Neural progenitor cell (in vitro differentiated cells): ENCODE measurements at places on chromosomes 7 and 10. TPM values are rescaled to one million over a fixed set of nuclear protein-coding genes. Genes with fewer than 3 reads are reported as not detected.

The USP6NL gene
- 34.0 and 39.9 TPM in 2 replicates for total RNA-seq

DNA sequence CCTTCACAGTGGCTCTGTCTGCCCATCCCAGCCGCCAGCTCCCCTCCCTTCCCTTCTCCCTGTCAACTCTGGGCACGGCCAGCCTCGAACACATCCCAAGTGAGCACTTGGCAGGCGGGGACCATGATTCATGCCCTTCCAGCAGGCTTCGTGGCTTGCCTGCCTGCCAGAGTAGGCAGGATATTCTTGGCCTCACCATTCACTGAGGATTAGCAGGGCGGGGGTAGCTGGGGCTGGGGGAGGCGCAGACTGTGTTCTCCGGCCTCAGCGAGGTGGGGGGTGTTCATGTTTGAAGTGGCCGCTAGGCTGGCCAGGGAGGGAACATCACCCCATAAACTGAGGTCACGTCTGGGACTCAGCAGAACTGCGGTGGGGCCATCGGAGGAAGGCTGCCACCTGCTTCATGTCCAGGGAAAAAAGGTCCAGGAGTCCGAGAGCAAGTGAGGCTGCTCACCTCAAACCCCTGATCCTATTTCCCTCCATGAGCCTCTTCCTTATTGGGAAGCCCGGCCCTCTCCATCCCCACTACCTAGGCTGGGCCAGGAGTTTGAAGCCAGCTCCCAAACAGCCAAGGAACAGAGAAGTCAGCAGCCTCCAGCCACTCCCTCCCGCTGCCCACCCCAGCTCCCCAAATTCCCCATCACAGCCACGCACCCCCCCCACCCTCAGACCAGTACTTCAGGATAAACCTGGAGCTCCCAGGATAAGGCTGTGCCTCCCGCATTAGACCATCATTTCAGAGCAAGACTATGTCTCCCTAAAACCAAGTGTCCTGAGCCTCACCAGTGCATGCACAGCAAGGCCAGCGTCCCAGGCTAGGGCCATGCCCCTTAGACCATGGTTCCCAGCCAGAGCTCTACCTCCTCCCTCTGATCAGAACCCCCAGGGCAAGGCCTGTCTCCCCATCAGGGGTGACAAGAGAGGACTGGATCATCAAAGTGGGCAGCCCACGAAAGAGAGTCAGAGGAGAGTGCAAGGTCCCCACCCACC, 42.8 kb upstream of the RABGEF1 start:
- H3K27ac ChIP-seq: no peak overlapping the region
- no peaks in the 10 kb centered on the region for H3K36me3 ChIP-seq
- peak; percentile 33 for DNase-seq
- H3K4me3 ChIP-seq: no peak overlapping the region

The AGR3 gene
- total RNA-seq: not detected in 2 replicates

The CPA2 gene
- total RNA-seq: 0.65 and 0.82 TPM in 2 replicates

DNA sequence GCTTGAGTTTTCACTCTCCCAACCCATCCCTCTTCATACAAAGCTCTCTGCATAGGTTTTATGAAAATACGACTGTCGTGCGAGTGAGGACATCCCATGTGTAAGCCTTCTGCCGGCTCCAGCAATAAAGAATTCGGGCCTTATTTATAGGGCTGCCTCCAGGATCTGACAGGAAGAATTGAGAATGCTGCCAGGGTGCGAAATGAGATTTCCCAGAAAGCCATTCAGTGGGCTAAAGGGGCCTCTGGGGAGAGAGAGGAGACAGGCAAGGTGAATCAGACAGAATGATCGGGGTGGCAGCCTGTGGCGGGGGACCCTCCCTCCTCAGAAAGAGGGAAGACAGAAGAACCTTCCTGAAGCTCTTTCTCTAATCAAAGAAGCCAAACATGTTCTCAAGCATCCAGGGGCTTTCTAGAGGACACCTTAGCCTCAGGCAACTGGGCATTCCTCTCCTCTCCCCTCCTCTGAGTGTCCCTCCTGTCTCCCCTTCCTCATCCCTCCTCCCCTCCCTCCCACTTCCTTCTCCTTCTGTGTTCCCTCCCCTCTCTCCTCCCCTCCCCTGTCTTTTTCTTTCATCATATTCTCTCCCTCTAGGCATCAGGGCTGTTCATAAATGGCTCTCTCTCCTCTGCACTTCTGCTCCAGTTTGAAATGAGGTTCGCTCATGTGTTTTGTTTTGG, 410.9 kb downstream of the TYW1 start:
- H3K4me1 ChIP-seq: no peaks in the 10 kb centered on the region
- no peak overlapping the region for H3K4me3 ChIP-seq
- H3K36me3 ChIP-seq: no peaks in the 10 kb centered on the region
- no peak for DNase-seq

- peaks cover 7% of the 10 kb centered on the region for H3K36me3 ChIP-seq
- no peak for DNase-seq
- H3K27ac ChIP-seq: no peak overlapping the region
- H3K27me3 ChIP-seq: no peaks in the 10 kb centered on the region
- H3K4me1 ChIP-seq: no peaks in the 10 kb centered on the region
Measured at GRCh38 chr10:118680197-118680596, 74.6 kb downstream of the CACUL1 start.

- DNase-seq: peak; percentile 50
- H3K4me3 ChIP-seq: no peak overlapping the region
- H3K27ac ChIP-seq: no peak overlapping the region
- H3K36me3 ChIP-seq: no peaks in the 10 kb centered on the region
- H3K4me1 ChIP-seq: peaks cover 27% of the 10 kb centered on the region
- H3K27me3 ChIP-seq: no peaks in the 10 kb centered on the region
Measured at GRCh38 chr7:18320971-18321567, 174.5 kb upstream of the HDAC9 start.

GRCh38 chr7:111869280-111869679, 307.0 kb upstream of the IMMP2L start:
- H3K36me3 ChIP-seq: no peaks in the 10 kb centered on the region
- DNase-seq: no peak
- H3K4me1 ChIP-seq: peaks cover 12% of the 10 kb centered on the region
- no peak overlapping the region for H3K4me3 ChIP-seq
- H3K27ac ChIP-seq: no peak overlapping the region

- H3K27me3 ChIP-seq: no peaks in the 10 kb centered on the region
- H3K36me3 ChIP-seq: no peaks in the 10 kb centered on the region
- no peak overlapping the region for H3K4me3 ChIP-seq
- no peak overlapping the region for H3K27ac ChIP-seq
Measured at GRCh38 chr7:101916041-101916800, 98.8 kb downstream of the CUX1 start.

GRCh38 chr10:129078346-129078745, 388.7 kb upstream of the MGMT start:
- no peak for DNase-seq
- H3K4me1 ChIP-seq: peaks cover 8% of the 10 kb centered on the region
- no peaks in the 10 kb centered on the region for H3K27me3 ChIP-seq
- H3K4me3 ChIP-seq: no peak overlapping the region

DNA sequence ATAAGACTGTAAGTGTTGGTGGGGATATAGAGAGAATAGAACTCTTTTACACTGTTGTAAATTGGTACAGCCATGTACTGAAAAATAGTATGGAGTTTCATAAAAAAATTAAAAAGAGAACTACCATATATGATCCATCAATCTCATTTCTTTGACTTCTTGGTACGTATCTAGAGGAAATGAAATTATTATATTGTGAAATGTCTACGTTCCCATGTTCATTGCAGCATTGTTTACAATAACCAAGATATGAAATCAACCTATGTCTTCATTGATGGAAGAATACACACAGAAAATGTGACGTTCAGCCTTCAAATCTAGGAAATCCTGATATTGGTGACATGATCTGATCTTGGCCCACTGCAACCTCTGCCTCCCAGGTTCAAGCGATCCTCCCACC, 32.0 kb downstream of the SHOC2 start:
- no peaks in the 10 kb centered on the region for H3K4me1 ChIP-seq
- no peaks in the 10 kb centered on the region for H3K36me3 ChIP-seq
- H3K27me3 ChIP-seq: no peaks in the 10 kb centered on the region
- no peak for DNase-seq
- no peak overlapping the region for H3K27ac ChIP-seq

DNA sequence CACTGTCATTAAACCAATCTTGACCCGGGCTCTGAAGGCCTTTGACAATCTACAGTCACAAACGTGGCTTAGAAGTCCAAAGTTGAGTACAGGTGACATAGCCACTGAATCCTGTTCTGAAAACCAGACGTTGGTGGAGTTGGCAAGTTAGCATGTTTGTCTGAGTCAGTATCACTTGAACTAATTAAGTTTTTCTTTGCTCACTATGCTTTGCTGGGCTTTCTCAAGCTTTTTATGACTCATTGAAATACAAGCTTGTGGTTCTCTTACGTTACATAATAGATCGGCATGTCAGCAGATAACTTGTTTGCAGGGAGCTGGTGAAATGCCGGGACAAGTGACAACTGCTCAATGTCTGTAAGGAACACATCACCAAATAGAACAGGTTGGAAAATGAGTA, 53.8 kb downstream of the ARL5B start:
- H3K4me1 ChIP-seq: no peaks in the 10 kb centered on the region
- H3K27ac ChIP-seq: no peak overlapping the region
- no peak for DNase-seq
- H3K27me3 ChIP-seq: no peaks in the 10 kb centered on the region

DNA sequence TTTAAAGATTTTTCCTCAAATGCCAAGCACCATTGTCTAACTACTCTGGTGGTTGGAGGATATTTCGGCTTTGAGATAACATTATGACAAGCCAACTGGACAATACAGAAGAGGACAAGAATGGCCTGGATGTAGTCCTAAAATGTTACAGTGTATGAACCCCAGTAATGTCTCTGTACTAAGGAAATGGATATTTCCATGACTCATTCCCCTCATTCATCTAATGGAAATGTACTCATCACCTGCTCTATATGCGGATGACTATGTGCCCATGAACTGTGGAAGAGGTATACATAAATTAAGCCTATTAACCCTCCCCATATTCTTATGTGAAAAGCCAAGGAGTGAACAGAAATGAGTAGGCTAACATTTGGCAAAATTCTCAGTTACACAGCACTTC, 207.9 kb downstream of the CACNA2D1 start:
- H3K27ac ChIP-seq: no peak overlapping the region
- H3K4me3 ChIP-seq: no peak overlapping the region
- no peak for DNase-seq
- no peaks in the 10 kb centered on the region for H3K27me3 ChIP-seq
- H3K36me3 ChIP-seq: no peaks in the 10 kb centered on the region

- no peaks in the 10 kb centered on the region for H3K4me1 ChIP-seq
- H3K4me3 ChIP-seq: no peak overlapping the region
- DNase-seq: no peak
Measured at GRCh38 chr7:103936558-103936957, 52.9 kb downstream of the RELN start.

DNA sequence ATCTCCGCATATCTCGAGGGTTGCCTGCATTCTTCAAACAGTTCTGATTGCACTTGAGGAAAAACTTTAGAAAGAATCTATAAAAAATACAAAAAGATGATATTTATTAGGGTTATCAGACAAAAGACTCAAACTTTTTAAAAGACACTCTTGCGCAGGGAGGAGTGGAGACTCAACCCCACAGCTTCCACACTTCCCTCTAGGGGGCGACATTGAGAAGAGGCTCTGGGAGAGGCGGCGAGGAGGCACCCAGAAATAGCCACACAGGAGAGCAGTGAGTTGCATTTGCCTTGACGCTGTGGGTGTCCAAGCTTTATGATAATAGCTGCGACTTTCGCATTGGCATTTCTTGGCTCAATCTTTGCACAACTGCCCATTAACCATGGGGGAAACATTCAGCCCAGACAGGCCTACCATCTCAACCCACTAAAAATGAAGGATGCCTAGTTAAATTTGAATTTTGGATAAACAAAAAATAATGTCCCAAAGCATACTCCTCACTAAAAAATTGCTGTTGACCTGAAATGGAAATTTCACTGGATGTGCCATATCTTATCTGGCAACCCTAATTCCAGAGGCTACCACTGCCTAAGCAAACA, 86.2 kb downstream of the EBF3 start:
- no peaks in the 10 kb centered on the region for H3K27me3 ChIP-seq
- no peak overlapping the region for H3K4me3 ChIP-seq
- peak; percentile 62 for DNase-seq
- H3K27ac ChIP-seq: no peak overlapping the region
- H3K36me3 ChIP-seq: no peaks in the 10 kb centered on the region
- peaks cover 15% of the 10 kb centered on the region for H3K4me1 ChIP-seq

DNA sequence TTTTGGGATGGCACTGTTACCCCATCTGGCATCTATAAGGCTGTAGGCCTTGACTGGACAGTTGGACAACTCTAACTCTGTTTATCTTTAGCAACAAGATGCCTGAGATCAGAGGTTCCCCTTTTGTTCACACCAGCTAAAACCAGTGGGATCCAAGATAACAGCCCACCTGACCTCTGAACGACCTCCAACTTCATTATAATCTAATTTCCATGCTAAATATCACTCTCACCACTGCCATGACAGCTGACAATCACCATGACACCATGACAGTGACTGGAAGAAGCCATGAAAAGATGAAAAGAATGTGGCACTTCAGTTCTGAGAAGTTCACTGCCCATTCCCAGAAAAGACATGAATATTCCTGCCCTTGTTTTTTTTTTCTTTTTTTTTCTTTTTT, 281.4 kb upstream of the TAC1 start:
- H3K4me1 ChIP-seq: no peaks in the 10 kb centered on the region
- no peaks in the 10 kb centered on the region for H3K36me3 ChIP-seq
- H3K27me3 ChIP-seq: no peaks in the 10 kb centered on the region
- no peak overlapping the region for H3K4me3 ChIP-seq

The SPDYE6 gene
- not detected in 2 replicates for total RNA-seq

The CRYGN gene
- 1.1 TPM in 1 of 2 replicates, not detected in the other for total RNA-seq

GRCh38 chr10:10772874-10773508, 244.7 kb upstream of the CELF2 start:
- no peaks in the 10 kb centered on the region for H3K4me1 ChIP-seq
- no peak for DNase-seq
- H3K27me3 ChIP-seq: no peaks in the 10 kb centered on the region
- no peak overlapping the region for H3K4me3 ChIP-seq

The ARID5B gene
- 1.5 and 1.8 TPM in 2 replicates for total RNA-seq

DNA sequence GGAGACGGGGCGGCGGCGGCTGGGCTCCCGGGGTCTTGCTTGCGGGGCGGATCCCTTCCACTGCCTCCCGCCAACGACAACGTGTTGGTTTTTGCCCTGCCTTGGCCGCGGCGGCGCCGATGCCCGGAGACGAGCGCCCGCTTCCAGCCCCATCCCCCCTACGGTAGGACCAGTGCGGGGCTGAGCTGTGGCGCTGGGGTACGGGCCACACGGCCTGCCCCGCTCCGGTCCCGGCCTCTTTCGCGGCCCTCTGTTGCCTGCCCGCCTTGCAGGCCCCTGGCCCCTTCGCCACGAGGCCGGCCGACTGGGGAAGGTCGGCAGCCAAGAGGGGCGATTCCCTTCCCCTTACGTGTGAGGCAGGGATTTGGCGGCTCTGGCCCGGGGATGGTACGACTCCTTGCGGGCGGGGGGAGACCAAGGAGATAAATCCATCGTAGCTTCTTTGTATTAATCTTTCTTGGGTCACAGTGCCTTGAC, 488 bp downstream of the EIF4H start:
- peaks cover 21% of the 10 kb centered on the region for H3K4me1 ChIP-seq
- H3K27ac ChIP-seq: peak overlapping the region; percentile 83
- DNase-seq: peak; percentile 75
- peak overlapping the region; percentile 97 for H3K4me3 ChIP-seq

The MOGAT3 gene
- total RNA-seq: not detected in 2 replicates

The RPEL1 gene
- total RNA-seq: not detected in 2 replicates
